Midbrain (tissue), 1 donor: ENCODE measurements at places on chromosomes 2 and 18.

- no peak for DNase-seq
Measured at GRCh38 chr2:2516386-2516785, 185.3 kb upstream of the MYT1L start.

DNA sequence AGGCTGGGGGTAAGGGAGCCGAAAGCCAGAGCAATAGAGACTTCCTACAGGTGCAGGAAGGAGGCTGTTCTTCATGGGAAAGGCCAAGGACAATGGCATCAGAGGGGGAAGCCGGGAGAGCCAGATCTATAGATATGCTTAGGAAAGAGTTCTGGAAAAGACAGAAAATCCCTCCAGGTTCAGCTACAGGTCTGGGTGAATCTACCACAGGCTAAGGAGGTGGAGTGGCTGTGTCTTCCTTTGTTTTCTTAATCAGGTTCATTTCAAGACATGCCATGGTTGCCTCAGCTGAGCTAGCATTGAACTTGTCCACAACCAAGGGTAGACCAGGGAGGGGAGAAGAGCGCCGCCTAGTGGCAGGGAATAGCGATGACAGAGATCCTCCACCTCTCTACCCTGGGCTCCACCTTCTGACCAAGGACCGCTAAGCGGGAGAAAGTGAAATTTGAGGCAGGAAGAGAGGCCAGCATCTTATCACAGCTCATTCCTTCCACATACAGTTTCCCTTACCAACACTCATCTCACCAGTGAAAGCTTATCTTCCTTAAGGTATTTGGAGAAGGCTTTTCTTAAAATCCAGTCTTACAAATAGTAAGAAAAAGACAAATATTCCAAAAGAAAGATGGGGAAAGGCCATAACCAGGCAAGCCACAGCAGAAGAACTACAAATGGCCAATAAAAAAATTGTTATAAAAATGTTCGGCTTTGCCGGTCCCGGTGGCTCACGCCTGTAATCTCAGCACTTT, 74.2 kb downstream of the VIT start:
- no peak for DNase-seq

- no peak for DNase-seq
Measured at GRCh38 chr2:189268763-189269162, 89.2 kb upstream of the COL5A2 start.

DNA sequence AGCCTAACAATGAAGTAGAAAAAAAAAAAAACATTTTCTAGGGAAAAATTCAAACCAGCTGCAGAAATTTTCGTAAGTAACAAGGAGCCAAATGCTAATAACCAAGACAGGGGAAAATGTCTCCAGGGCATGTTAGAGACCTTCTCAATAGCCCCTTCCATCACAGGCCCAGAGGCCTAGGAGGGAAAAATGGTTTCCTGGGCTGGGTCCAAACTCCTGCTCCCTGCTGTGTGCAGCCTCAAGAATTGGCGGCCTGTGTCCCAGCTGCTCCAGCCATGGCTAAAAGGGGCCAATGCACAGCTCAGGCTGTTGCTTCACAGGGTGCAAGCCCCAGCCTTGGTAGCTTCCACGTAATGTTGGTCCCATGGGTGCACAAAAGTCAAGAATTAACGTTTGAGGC, 266.2 kb downstream of the ZEB2 start:
- no peak for DNase-seq

DNA sequence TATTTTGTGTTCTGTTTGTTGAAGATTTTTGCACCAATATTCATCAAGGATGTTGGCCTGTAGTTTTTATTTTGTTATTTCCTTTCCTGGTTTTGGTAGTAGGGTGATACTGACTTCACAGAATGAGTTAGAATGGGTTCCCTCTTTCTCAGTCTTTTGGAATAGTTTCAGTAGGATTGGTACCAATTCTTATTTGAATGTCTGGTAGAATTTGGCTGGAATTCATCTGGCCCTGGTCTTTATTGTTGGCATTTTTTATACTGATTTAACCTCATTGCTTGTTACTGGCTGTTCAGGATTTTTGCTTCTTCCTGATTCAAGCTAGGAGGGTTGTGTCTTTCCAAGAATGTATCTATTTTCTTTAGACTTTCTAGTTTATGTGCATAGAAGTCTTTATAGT, 263.7 kb downstream of the SOX11 start:
- no peak for DNase-seq

DNA sequence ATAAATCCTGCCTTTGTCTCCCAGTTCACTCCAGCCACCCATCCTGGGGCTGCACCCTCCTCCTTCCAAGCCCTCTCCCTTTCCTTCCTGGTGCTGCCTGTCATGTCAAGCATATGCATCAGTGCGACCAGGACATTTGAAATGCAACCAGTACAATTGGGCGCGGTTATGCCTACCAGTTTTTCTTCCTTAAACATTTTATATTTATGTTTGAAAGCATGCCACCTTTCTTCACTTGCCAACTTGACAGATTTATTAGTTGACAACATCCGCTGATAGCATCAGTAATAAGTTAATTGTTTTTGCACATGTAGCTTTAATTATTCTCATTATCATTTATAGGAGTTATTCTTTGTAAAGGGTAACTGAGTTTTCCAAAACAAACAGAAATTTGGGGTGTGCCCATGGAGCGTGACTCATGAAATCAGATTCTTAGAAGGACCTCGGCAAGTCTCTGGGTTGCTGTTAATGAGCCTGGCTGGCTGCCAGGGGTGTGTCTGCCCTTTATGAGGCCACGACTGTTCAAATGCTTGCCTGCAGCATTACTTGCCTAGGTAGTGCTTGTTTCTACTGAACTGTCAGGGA, 32.8 kb upstream of the IL1B start:
- no peak for DNase-seq

- peak; percentile 34 for DNase-seq
Measured at GRCh38 chr2:137865954-137866540, 98.2 kb upstream of the HNMT start.

DNA sequence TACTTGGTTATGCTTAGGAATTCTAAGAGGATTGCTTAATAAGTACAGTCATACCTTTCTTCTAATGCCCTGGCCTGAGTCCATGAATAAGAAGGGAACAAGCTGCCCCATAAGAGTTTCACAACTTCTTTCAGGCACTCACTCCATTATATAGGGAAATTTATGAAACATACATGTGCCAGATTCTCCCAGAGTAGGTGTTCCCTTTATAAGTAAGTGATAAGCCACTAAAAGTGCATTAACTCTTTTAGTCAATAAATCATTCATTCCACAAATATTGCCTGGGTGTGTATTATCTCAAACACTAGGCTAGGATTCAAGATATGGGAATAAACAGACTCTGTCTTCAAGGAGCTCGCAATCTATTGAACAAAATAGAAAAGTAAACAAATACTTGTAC, 84.5 kb upstream of the RBBP8 start:
- DNase-seq = no peak

DNA sequence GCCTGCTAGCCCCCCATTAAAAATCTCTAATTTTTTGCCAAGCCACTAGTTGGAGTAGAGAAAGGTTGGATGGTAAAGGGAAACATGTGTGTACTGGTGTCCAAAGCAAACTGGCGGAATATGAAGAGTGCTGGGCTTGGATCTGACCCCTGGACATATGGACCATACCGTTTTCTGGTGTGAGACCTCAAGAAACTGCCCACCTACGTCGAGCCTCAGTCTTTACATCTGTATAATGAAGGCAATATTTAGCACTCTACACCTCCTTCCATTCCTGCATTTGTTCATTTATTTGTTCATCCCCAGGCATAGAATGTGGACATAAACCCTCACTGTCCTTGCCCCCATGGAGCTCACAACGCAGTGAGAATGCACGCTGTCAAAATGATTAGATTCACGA, 142.4 kb downstream of the RHBDD1 start:
- DNase-seq = no peak

- no peak for DNase-seq
Measured at GRCh38 chr18:60935041-60935910, 398.0 kb upstream of the CDH20 start.

DNA sequence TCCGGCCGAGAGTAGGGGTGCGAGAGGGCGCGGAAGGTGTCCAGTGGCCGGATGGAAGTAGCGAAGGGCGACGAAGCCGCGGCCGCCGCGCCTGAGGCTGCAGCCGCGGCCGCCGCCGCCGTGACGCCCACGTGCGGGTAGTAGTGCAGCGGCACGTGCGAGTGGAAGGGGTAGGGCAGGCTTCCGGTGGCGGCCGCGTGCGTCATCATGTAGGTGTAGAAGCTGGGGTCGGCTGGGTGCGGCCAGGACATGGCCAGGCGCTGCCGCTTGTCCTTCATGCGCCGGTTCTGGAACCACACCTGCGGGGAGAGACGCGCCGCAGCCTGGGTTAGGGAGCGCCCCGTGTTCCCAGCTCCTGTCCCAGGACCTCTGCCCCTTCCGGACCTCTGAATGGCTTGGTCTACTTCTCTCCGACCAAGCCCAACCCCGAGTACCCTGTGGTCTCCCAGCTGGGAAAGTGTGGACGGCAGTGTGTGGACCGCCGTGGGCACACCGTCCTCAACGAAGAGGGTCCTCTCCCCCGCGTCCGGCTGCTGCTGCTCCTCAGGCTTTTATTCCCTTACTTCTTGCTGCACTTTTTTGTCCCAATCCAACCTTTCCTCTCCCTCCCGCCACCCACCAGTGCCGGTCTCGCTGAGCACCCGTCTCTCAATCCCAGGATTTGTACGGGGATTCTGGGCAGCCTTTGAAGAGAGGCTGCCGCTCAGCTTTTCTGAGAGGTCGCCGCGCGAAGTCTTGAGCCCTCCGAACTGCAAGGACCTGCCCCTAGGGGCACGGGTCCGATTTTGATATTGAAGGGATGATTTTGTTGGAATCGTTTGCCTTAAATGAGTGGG, 3.0 kb downstream of the EVX2 start:
- no peak for DNase-seq

- DNase-seq = no peak
Measured at GRCh38 chr2:11559786-11560155, 25.9 kb downstream of the GREB1 start.

GRCh38 chr18:8952174-8952573, 150.3 kb upstream of the NDUFV2 start:
- DNase-seq = no peak

DNA sequence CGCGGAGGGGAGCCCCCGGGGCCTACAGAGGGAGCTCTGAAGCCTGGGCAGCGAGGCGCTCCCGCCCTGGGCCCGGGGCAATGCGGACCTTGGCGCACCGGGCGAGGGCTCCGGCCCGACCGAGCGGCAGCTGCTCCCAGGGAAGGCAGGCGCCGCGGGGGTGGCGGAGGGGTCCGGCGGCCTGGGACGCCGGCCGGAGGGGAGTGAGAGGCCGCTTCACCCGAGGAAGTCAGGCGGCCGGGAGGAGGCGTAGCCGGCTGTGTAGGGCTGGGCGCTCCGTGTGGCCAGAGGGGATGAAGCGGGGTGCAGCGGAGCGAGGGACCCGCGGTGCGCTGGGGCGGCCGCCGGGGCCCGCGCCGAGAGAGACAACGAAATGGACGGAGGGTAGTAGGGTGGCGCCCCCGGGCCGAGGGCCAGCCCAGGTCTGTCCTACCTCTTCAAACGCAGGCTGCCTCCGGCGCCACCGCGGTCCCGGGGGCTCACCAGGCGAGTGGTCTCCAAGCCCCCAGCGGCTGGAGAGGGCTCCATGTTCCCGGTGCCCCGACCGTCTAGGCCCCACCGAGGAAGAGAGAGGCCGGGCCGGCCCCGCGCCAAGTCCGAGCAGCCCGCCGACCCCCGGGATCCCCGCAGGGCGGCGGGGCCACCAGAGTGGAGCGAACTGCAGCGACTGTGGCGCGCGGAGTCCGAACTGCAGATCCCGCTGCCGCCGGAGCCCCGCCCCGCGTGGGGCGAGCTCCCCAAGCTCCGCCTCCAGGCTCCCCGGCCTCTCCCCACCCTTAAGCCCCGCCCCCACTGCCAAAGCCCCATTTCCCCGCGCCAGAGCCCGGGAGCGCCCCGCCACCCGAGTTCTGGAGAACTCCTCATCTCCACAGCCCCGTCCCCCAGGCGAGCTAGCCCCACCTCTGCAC, at the start of gene SLC30A3:
TSS of gene SLC30A3 (minus strand) at position 669 of the 908 bp plus-strand sequence. CDS start at position 528, 141 bp downstream.
- peak; percentile 11 for DNase-seq

- no peak for DNase-seq
Measured at GRCh38 chr2:1590596-1591460, 153.5 kb downstream of the PXDN start.

- no peak for DNase-seq
Measured at GRCh38 chr18:5513947-5514346, 29.9 kb downstream of the EPB41L3 start.

GRCh38 chr18:33702625-33703024, 124.6 kb downstream of the ASXL3 start:
- no peak for DNase-seq
